NCI-H1930 (cell line): ENCODE measurements at places on chromosomes 5 and 9.

- DNase-seq: no peak
Observed at GRCh38 chr5:172028167-172028566, 21.7 kb upstream of the FBXW11 start.

GRCh38 chr5:40046792-40047191 lies 622.0 kb upstream of the DAB2 start:
- DNase-seq: no peak

DNA sequence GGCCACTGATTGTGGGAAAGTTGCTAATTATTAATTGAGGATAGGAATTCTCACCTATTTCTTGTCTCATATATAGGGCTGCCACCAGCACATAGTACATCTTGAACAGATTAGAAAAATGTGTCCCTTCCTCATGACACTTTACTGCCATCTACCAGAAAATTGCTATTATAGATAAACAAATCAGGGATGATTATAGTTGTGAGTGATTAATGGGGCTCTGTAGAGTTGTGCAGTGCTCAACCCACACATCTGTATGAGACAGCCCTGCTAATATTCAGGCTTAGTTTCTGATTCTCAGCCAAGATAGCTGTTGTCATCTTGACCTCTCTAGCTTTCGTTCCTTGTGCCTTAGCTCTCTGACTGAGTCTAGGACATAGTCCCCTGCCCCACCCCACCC lies 373.3 kb downstream of the TLE4 start:
- no peak for DNase-seq

DNA sequence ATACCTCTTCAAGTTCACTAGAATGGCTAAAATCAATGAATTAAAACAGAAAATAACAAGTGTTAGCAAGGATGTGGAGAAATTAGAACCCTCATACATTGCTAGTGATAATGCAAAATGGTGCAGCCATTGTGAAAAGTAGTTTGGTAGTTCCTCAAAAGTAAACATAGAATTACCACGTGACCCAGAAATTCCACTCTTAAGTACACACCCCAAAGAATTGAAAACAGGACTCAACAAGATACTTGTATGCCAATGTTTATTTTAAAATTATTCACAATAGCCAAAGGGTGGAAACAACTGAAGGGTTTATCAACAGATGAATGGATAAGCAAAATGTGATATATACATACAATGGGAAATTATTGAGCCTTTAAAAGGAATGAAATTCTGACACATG lies 70.3 kb downstream of the BARX1 start:
- DNase-seq: no peak
